ENCODE measurements at places on chromosomes 1 and 21. TPM values are rescaled to one million over a fixed set of nuclear protein-coding genes. Genes with fewer than 3 reads are reported as not detected.

Gene HRNR
- not detected for total RNA-seq

DNA sequence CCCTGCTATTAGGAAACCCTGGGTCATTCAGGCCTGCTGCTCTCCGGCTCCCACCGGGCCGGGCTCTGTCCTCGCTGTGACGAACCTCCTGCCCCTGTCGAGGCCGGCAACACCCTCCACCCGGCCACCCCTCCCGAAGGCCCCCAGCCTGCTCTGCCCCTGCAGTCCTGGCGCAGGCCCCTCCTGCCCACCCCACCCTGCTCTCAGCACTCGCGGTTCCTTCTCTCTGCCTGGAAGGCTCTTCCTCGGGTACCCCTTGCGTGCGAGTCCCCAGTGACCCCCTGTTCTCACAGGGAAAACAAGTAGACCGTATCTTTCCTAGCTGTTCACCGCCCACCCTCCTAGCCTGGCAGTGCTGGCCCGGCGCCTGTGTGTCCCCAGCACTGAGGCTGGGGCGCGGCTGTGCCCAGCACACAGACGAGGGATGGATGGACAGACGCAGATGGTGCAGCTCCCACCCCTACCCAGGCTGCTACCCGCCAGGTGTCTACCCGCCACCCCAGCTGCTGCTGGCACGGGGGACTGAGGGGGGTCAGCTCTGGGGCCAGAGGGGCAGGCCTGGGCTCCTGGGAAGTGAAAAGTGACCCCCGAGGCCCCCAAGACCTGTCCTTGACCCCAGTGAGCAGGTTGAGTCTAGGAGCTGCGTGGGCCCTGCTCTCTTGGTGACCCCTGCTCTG, 3.1 kb upstream of the VWA1 start:
- no peaks in the 10 kb centered on the region for H3K36me3 ChIP-seq
- no peak for DNase-seq
- H3K27me3 ChIP-seq: peaks cover 59% of the 10 kb centered on the region
- H3K4me1 ChIP-seq: peaks cover 24% of the 10 kb centered on the region

DNA sequence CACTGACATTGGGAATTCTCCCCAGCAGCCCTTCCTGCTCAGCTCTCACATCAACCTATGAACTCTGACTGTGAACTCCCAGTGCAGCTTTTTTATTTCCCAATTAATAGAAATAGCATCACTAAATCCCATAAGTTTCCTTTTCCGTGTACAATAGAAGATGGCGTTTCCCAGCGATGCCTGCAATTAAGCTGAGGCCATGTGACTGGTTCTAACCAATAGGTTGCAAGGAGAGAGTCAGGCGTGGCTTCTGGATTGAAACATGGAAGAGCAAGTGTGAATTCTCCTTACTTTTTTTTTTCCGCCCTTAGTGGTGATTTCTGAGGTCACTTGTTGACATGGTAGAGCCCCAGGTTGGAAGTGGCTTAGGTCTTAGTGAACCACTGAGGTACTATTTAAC, 59.0 kb upstream of the IGSF5 start:
- no peak overlapping the region for H3K27ac ChIP-seq
- H3K36me3 ChIP-seq: no peaks in the 10 kb centered on the region
- DNase-seq: no peak
- no peaks in the 10 kb centered on the region for H3K4me1 ChIP-seq

DNA sequence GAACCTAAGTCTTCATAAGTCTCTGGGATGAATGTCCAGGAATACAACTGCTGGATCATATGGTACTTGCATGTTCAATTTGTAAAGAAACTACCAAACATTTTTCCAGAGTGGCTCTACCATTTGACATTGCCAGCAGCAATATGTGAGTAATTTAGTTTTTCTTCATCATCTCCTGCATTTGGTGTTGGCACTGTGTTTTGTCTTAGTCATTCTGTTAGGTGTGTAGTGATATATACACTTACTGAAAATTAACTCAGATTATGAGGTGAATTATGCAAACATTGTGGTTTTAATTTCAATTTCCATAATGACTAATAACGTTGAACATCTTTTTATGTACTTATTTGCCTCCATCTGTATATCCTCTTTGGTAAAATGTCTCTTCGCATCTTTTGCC, 138.7 kb downstream of the LRRC40 start:
- H3K27ac ChIP-seq: no peak overlapping the region
- no peaks in the 10 kb centered on the region for H3K27me3 ChIP-seq
- H3K36me3 ChIP-seq: no peaks in the 10 kb centered on the region
- no peaks in the 10 kb centered on the region for H3K4me1 ChIP-seq
- H3K4me3 ChIP-seq: no peak overlapping the region

- peak; percentile 48 for DNase-seq
- H3K4me3 ChIP-seq: peak overlapping the region; percentile 71
- H3K36me3 ChIP-seq: no peaks in the 10 kb centered on the region
- H3K27ac ChIP-seq: no peak overlapping the region
Observed at GRCh38 chr1:167720965-167721616, 691 bp upstream of the MPZL1 start.

GRCh38 chr1:226608699-226609505, 60.3 kb downstream of the STUM start:
- no peak overlapping the region for H3K4me3 ChIP-seq
- no peak overlapping the region for H3K27ac ChIP-seq
- peaks cover 4% of the 10 kb centered on the region for H3K4me1 ChIP-seq

DNA sequence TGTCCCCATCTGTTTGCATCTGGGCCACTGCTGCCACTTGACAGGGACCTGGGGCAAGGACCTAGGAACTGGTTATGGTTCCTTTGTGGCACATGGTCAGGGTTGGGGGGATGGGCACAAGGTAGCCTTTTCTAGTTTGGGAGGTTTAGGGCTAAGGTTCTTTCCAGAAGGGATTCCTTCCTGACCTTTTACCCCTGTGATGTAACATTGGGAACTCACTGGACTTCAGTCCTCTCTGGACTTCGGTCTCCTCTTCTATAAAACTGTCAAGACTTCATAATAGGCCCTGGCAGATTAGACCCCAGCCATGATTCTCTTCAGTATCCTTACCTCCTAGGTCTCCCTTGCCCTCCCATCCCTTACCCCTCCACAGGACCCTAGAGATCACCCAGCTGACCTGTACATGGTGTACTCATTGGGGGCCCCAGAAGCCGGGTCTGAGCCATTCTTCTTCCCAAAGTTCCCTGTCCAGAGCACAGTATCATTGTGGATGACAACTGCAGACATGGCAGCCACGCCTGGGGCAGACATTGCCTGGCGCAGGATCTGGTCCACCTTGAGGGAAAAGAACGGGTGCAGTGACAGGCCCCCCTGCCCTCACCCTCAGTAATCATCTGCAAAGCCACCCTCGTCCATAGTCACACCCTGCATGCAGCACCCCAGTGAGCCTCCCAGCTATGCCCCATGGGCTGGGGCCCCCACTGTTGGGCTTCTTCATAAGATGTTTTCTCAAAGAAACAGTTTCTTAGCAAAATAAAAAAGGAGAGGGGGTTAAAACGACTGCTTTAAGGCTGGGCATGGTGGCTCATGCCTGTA, 12.9 kb downstream of the LACTBL1 start:
- H3K4me3 ChIP-seq: no peak overlapping the region
- H3K4me1 ChIP-seq: peaks cover 5% of the 10 kb centered on the region
- H3K27ac ChIP-seq: no peak overlapping the region
- H3K27me3 ChIP-seq: peaks cover 6% of the 10 kb centered on the region

Gene CLCA1
- total RNA-seq: not detected

DNA sequence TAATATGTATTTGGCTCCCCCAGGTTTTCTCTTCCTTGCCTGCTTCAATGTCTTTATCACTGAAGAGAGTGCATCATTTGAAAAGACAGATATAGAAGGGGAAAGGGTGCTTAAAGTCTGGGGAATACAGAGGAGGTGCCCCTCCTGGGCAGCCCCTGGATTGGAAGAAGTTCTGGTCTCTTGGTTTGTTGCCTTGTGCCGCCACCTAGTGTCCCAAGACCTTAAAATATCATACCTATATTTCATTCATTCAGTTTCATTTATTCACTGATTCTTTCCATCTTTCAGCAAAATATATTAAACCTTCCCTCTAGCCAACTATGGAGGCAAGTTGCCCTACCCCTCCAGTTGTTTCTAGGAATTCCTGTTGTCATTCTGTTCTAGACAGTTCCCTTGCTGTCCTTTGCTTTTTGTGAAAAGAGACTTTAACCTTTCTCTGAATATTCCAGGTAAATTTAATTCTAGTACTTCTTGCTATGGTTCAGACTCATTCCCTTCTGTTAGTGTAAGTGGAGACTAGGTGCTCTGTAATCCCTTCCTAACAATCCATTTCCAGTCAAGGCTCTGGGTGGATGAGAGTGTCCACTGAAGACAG, 56.1 kb downstream of the MEF2D start:
- DNase-seq: no peak
- no peaks in the 10 kb centered on the region for H3K36me3 ChIP-seq
- peaks cover 56% of the 10 kb centered on the region for H3K27me3 ChIP-seq
- H3K4me1 ChIP-seq: peaks cover 7% of the 10 kb centered on the region
- no peak overlapping the region for H3K4me3 ChIP-seq
- no peak overlapping the region for H3K27ac ChIP-seq

DNA sequence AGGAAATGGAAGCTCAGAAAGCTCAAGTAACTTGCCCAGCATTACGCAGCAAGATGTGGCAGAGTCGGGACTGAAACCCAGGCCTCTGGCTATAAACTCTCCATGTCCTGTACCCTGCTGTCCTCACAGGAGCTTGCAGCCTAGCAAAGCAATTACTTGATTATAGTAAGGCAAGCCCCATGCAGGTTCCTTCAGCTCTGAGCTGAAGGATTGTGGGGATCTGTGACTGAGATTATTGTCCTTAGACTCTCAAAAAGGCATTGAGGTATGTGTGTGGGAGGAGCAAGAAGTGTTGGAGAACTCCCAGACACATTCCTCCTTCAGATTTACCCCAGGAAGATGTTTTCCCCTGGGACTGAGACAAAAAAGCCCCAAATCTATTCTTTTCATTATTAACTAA, 124.0 kb upstream of the SPATA6 start:
- no peak overlapping the region for H3K4me3 ChIP-seq
- no peak overlapping the region for H3K27ac ChIP-seq
- no peaks in the 10 kb centered on the region for H3K36me3 ChIP-seq
- DNase-seq: no peak
- peaks cover 5% of the 10 kb centered on the region for H3K27me3 ChIP-seq

DNA sequence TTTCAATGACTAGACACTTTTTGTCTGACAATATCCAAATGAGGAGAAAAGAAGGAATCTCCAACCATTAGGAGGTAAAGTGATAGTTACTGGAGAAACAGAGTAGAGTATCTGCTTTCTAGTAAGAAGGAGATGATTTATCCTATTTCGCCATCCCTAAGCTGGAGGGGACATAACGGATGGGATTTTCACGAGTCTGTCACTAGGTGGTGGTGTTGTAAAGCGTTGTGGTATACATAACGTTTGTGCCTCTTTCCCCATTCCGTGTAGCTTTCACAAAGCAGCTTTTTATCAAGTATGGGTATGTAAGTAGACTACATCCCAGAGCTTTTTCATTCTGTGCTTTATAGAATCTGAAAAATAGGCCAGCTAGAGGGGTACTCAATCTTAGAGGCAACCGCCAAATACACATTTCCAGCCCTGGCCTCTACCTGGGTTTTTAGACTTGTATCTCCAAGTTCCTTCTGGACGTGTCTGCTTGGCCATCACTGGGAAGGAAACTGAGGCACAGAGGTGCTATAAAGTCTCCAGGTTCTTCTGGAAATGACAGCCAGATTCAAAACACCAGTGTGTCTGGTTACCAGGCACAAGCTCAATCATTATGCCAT, 33.3 kb upstream of the FAM3B start:
- no peaks in the 10 kb centered on the region for H3K36me3 ChIP-seq
- H3K27me3 ChIP-seq: no peaks in the 10 kb centered on the region
- H3K4me1 ChIP-seq: no peaks in the 10 kb centered on the region

DNA sequence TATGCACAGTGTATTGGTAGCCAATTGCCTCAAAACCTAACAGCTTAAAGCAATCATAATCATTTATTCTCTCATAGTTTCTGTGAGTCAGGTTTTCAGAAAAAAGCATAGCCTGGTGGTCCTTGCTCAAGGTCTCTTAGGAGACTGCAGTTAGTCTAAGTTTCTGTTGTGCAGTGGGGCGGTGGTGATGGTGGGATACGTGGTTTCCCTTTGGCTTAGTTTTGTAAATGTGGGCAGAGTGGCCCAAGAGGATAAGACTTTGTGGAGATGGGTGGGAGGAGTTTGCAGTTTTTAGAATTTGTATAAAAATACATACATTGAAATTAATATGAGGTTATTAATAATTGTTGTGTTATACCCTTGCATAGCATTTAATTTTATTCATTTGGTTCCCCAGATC, 68.6 kb downstream of the NOS1AP start:
- no peaks in the 10 kb centered on the region for H3K4me1 ChIP-seq
- H3K4me3 ChIP-seq: no peak overlapping the region
- H3K36me3 ChIP-seq: no peaks in the 10 kb centered on the region
- no peak for DNase-seq
- H3K27ac ChIP-seq: no peak overlapping the region

DNA sequence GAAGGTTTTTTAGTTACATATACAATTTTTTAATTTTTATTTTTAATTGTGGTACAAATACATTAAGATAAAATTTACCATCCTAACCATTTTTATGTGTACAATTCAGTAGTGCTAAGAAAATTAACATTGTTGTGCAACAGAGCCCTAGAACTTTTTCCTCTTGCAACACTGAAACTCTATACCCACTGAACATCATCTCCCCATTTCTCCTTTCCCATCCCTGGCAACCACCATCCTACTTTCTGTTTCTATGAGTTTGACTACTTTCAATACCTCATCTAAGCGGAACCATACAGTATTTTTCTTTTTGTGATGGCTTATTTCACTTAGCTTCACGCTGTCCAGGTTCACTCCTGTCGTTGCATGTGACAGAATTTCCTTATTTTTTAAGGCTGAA, 54.1 kb downstream of the PALMD start:
- H3K27me3 ChIP-seq: peaks cover 4% of the 10 kb centered on the region
- no peak overlapping the region for H3K27ac ChIP-seq
- no peak for DNase-seq
- H3K4me3 ChIP-seq: no peak overlapping the region
- H3K4me1 ChIP-seq: peaks cover 11% of the 10 kb centered on the region

DNA sequence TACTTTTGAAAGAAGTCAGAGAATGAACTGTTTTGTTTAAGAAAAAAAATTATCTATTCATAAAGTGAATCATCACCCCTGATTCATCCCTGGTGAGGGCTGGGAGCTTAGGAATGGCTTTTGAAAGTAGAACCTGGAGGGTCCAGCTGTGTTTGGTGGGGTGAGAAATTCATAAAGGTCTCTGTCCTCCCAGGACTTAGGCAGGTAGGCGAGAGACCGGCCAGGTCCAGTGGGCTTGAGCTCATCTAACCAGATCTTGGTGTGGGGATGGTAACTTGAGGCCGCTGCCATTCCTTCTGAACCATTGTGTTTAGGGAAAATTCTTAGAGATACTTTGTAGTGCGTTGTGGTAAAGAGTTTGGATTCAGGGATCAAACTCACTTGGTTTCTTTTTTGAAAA, 156.8 kb upstream of the TNR start:
- DNase-seq: no peak
- no peaks in the 10 kb centered on the region for H3K27me3 ChIP-seq
- no peak overlapping the region for H3K4me3 ChIP-seq
- no peaks in the 10 kb centered on the region for H3K4me1 ChIP-seq

DNA sequence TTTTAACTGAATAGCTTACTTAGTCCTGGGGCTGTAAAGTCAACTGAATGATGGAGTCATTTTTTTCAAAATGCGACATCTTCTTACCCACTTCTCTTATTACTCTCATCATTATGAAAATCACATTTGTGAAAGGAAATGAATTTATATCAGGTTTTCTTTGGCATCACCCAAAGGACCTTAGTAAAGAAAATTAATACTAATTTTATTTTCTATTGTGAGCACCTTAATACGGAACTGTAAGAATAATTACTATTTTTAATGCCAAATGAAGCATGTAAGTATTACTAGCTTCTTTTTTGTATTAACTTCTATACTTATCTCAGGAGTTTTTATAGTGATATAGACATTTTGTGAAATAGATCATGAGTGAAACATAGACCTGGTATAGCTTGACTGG, 30.9 kb downstream of the PTPRC start:
- no peaks in the 10 kb centered on the region for H3K27me3 ChIP-seq
- H3K4me1 ChIP-seq: peaks cover 48% of the 10 kb centered on the region
- no peak overlapping the region for H3K4me3 ChIP-seq
- peaks cover 77% of the 10 kb centered on the region for H3K36me3 ChIP-seq
